ENCODE measurements at places on chromosomes 12 and 14.
A peak's percentile ranks its signal among the peaks of the same experiment; 100 is the strongest.

DNA sequence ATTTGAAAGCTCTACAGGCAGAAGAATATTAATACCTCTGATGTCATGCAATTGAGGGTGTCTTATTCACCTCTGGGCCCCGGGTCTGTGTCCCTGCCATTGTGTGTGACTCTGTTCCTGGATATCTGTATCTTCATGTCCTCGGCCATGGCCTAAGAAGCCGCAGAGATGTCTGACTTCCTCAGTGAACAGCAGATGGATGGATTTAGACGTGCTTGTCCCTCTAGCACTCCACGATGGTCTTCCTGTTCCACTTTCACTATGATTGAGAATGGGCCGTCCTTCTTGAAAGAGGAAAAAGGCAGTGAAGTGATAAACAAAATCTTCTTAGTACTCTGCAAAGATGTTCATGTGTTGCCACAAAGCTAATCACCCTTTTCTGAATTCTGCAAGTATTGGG is 217.4 kb downstream of the SLC41A2 start:
- no peak for DNase-seq

GRCh38 chr14:24052656-24053547 is 1.1 kb downstream of the CARMIL3 start:
- DNase-seq = no peak

- no peak for DNase-seq
Measured at GRCh38 chr12:114665411-114666260, 18.3 kb downstream of the TBX3 start.

DNA sequence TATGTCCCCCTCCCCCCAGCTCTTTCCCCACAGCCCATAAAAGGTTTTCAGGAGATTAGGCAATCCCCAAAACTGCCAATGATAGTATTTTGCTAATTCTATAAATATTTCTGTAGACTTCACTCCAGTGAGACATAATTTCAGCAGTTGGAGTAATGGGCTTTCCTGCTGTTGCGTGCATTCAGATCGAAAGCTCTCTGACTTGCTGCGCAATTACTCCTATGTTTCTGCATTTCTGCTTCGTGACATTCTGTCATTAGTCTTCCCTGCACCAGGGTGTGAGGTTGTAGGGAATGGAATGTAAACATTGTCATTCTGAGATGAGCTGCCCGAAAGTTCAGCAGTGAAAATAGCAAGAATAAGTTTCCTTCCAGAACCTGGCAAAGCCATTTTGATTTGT is 58.2 kb downstream of the SAMD4A start:
- DNase-seq = no peak

DNA sequence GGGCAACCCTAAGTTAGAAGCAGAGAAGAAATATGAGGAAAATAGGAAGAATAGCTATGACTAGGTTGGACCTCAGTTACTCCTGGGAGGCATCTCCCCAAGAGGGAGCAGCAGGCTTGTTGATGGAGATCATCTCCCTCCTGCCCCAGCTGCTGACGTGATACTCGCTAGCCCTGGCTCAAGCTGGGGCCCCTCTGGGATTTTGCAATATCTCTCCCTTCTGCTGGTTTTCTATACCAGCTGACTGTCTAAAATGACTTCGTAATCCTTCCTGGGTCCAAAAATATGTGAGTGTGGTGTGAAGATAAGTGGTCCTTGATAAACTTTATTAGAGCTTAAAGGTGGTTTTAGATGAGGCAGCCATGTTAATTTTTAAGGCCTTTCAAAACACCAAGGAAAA is 4.5 kb upstream of the HECTD4 start:
- DNase-seq = no peak

DNA sequence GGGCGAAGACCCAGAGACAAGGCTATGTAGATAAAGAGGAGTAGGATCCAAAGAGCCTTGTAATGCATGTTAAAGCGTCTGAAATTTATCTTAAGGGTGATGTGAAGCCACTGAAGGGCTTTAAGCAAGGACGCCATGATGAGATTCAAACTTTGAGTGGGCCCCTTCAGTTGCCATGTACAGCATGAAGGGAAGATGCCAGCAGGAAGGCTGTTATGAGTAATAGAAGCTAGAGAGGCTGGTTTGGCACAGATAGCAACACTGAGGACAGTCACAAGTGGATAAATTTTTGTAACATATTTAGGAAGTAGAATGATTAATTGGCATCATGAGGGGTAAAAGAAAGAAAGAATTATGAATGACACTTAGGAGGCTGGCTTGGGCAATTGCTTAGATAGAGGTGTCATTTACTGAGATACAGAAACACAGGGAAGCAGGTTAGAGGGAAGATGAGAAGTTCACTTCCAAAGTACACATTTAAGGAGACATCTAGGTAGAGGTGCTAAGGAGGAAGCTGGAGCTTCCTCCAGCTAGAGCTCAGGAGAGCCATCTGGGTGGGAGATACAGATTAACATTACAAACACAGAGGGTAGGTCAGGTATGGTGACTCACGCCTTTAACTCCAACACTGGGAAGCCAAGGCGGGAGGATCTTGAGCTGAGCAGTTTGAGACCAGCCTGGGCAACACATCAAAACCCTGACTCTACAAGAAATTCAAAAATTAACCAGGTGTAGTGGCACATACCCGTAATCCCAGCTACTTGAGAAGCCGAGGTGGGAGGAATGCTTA is 13.7 kb downstream of the ATG2B start:
- no peak for DNase-seq

GRCh38 chr12:32091696-32092095 is 15.0 kb upstream of the BICD1 start:
- DNase-seq = no peak

DNA sequence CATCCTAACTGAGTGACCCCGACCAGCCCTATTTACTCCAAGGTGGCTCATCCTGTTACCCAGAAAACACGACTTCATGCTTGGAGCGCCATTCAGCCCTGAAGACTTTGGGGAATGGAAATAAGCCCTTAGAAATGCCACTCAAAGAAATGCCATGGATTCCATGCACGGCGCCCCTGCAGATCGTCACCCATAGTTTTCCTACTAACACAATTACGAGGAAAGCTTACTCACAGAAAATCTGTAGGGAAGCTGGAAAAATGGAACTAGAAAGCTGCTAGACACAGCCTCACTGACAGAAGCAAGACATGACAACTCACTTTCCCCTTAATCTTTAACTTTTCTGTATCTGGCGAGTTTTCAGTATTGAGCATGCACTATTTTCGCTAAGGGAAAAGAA is 19.5 kb downstream of the NUAK1 start:
- DNase-seq = no peak

DNA sequence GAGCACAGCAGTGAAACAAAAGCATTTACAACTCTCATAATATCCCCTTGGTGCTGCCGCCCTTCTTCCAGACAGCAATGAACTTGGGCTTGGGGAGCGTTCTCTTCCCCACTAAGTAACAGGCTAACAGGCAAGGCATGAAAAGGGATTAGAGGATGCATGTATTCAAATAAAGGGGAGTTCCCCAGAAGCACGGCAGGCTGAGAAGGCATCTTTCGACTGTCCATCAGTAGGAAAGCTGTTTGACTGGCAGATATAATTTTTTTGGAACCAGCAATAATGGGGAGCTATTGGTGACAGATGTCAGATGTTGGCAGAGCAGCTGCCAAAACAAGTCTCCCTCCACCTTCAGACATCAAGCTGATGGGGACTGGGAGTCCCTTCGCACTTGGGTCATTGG is 9.2 kb upstream of the TIGAR start:
- no peak for DNase-seq

DNA sequence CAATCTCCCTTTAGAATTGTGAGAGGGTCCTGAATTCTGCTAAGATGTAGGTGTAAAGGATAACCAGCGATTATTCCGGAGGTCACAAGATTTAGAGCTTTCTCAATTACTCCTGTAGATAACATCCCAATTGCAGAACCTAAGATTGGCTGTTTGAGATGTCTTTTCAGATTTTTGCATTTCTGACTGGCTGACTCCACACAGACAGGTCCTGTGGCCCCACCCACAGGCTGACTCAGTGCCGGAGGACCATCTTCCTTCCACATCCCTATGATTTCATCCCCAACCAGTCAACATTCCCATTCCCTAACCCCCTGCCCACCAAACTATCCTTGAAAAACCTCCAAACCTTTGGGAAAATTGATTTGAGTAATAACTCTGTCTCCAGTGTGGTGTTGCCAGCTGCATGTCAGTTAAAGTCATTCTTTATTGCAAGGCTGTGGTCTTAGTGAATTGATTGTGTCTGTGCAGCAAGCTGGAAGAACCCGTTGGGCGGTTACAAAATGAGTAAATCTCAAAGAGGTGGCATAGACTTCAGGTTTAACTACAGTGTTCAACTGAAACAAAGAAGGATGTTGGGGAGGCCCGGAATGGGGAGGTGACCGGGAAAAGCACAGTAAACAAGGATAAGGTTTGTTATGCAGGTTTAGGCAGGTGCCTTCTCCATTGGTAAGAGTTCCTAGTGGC is 10.6 kb downstream of the FNTB start:
- no peak for DNase-seq

DNA sequence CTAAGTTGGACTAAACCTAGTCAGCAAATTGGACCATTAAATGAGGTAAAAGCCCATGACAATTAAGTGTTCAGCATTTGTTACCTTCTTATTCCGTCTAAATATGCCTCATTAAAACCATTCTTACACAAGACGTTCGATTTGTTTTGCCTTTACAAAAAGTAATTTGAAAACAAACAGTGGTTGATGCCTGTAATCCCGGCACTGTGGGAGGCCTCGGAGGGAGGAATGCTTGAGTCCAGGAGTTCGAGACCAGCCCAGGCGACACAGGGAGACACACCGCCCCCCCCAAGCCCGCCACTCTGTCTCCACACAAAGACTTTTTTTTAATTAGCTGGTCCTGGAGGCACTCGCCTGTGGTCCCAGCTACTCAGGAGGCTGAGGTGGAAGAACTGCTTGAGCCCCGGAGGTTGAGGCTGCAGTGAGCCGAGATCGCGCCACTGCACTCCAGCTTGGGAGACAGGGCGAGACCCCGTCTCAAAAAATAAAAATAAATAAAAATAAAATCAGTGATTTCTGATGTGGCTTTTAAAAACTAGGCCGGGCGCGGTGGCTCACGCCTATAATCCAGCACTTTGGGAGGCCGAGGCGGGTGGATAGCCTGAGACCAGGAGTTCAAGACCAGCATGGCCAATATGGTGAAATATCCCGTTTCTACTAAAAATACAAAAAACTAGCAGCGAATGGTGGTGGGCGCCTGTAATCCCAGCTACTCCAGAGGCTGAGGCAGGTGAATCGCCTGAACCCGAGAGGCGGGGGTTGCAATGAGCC is 856 bp upstream of the EIF4B start:
- no peak for DNase-seq

DNA sequence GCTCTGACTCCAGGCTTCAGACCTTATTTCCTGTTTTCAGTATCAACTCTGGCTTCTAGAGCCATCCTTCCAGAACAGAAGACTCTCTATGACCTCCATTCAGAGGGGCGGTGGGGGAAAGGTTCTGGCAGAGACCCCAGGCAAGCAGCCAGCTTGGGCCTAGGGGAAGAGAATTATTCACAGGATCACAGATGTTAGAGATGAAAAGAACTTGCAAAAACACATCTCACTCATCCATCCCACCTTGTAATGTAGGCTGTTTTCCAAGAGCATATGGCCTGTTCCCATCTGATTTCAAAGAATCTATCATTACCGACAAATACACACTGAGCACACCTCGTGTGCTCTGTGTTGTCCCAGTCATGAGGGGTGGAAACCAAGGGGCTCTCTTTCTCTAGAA is 131.9 kb downstream of the GRIN2B start:
- no peak for DNase-seq

DNA sequence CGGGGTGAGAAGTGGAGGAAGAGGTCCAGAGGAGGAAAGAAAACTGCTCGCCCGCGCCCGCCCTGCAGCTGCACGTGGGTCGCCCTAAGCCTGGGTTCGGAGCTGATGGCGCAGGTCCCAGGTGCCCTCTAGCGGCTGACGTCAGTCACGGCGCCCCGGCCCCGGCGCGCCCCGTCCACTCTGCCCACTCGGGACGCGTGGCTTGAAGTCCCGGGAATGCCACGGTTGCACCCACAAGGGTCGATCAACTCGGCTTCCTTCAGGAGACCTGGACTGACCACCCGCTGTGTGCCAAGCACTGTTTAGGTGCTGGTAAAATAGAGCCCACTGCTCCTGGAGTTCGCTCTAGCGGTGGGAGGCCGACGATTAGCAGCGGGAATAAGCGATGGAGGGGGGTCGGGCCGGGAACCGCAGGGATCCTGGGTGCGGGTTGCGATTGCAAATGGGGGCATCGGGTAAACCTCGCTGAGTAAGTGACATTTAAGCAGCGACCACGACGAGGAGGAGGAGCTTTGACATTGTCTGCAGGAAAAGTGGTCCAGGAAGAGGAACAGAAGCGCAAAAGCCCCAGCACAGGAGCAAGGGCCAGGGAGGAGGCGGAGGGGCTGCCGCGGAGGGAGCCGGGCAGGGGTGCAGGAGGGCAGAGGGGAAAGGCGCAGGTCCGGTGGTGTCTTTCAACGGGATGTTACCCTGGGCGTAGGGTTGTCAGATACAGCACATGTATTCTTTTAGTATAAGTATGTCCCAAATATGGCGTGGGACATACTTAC is 5.1 kb upstream of the ZNF839 start:
- peak; percentile 59 for DNase-seq

DNA sequence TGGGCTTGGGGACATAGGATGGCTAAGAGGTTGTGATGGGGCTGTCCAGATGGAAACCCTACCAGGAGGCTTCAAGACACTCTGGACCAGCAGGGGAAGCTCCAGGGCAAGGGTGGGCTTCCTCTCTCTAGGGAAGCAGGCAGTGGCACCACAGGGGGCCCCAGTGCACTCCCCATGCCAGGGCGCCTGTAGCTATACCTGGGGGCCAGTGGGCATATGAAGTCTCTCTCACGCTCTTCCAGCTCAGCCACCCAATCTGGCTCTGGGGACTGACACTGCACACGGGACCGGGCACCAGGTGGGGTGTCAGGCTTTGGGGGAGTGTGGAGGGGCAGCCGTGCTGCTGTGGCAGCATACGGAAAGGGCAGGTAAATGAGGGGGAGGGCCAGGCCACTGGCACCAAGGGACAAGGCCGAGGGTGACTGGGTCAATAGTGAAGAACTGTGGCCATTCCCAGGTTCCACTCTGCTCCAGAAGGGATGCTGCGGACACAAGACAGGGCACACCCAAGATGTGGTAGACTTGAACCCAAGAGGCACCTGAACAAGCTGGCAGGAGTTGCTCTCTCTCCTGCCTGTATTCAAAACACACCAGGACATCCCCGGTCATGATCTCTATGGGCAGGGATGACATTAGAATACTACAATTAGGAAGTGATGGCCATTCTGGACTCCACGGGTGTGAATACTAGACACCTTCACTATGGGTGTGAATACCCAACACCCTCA is 27.5 kb downstream of the RFLNA start:
- DNase-seq = no peak

DNA sequence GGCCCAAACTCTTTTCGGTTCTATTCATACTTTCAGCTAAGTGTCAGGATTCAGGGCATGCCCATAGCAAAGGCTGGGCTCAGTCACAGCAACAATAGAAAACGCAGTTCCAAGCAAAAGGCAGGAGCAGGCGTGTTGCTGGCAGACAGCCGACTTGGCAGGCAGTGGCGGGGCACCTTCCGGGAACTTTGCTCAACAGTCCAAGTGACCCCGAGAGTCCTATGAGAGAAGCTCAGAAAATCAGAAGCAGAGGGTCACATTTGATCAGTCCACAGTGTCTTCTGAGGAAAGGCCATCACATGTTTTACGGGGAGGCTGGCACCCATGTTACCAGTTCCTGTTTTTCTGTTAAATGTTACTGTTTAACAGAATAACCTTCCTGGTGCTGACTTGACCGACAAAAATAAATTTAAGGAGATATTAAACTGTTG is 115.0 kb downstream of the DACT1 start:
- DNase-seq = no peak

- DNase-seq = no peak
Measured at GRCh38 chr12:16076557-16076956, 165.4 kb downstream of the DERA start.

All from stimulated activated CD4-positive, alpha-beta T cell treated with anti-CD3 and anti-CD28 coated beads, TNF-alpha, amount 100 ng/mL, for 1 hour (primary cell).